PC-3 (cell line): ENCODE measurements at places on chromosomes 12 and 14. TPM values are rescaled to one million over a fixed set of nuclear protein-coding genes. Genes with fewer than 3 reads are reported as not detected.
A peak's percentile ranks its signal among the peaks of the same experiment; 100 is the strongest.

MAP1LC3B2 gene
- total RNA-seq = not detected in 2 replicates

CLECL1 gene
- not detected in 2 replicates for total RNA-seq

FAM90A1 gene
- not detected in 2 replicates for total RNA-seq

DNA sequence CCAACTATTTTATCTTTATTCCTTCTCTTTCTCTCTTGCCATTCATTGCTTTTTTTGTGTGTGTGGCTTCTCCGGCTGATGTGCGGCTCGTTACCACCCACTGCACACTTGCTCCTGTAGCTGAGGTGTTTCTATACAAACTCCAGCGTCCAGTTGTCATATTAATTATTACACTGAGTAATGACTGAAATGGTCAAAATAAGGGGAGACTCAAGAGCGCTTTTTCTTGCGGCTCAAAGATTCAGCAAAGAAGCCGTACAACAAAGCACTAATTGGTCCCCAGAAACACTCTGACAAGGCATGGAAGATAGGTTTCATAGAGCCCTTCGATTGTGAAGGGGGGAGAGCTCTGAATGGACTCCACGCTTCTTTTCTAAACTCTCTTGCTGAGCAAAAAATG, 5.6 kb upstream of the ASCL1 start:
- no peak for DNase-seq

GRCh38 chr12:32896432-32897280, at the start of gene PKP2:
Gene PKP2 (minus strand): TSS chr12:32896777. CDS start chr12:32896731, 46 bp downstream.
- peak; percentile 93 for DNase-seq

DNA sequence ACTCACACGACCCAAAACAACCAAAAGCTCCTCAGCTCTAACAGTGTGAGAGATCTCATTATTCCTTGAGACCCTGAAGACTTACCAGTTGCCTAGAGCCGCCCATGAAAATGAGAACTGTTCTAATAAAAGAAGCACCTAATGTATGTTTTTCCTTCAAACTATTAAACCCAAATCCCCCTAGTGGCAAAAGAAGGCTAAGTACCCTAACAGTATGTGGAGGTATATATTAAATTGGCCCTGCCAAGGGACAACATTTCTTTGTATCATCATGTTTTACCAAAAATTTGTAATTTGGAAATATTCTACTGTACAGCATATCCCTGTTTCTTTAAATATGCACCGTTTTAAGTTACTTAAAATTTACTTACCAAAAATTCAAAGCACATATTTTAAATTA, 38.0 kb upstream of the PPFIA2 start:
- DNase-seq = peak; percentile 36

DNA sequence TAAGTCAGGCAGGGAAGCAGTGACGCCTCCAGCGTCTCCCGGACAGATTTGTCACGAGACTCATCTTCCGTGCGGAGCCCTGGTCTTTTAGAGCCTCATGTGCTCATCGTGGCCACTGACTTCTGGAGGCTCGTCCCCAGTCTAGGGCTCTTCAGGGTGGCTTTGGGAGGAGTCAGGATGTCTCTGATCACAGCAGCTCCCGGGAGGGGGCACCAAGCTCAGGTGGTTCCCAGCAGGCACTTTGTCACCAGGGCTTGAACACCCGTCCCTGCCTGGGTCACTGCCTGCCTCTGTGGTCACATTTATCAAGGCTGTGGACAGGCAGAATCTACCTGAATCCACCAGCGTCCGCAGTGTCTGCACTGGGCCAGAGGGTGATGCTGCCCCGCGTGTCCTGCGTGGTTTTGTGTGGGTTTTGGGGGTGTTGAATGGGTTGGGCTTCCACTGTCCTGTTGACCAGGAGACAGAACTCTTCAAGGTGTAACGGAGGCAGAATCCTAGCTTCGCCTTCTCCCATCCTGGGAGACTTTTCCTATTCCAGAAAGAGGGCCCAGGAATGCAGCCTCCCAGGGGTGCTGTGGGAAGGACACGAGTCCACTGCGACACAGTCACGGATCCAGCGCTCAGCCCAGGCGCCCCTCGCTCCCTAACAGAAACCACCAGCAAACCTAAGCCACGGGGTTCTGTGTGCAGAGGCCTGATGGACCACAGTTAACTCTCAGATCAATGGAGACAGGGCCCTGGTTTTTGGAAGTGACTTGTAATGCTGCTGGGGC, 132.3 kb downstream of the ADGRD1 start:
- DNase-seq = no peak

DNA sequence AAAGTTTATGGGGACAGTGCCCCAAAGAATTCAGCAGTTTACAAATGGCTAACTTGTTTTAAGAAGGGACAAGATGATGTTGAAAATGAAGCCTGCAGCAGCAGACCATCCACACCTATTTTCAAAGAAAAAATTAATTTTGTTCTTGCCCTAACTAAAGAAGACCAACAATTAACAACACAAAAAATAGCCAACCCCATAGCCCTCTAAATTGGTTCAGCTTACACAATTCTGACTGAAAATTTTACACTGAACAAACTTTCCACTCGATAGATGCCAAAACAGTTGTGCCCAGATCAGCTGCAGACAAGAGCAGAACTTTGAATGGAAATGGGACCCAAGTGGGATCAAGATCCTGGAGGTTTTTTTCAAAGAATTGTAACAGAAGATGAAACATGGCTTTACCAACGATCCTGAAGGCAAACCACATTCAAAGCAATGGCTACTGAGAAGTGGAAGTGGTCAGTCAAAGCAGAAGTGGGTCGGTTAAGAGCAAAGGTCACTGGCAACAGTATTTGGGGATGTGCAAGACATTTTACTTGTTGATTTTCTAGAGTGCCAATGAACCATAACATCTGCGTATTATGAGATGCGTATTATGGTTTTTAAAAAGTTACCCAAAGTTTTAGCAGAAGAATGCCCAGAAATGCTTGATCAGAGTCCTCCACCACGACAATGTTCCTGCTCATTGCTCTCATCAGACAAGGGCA, 30.0 kb downstream of the SLC39A9 start:
- DNase-seq = no peak

- no peak for DNase-seq
These were observed 664.6 kb upstream of the FOXG1 start for GRCh38 chr14:28102001-28102400.

GRCh38 chr12:3202096-3202495, 124.9 kb downstream of the TSPAN9 start:
- no peak for DNase-seq

GRCh38 chr14:19878029-19878642, 3.2 kb downstream of the OR4K2 start:
- peak; percentile 67 for DNase-seq

- no peak for DNase-seq
These were observed 170.0 kb downstream of the PLCZ1 start for GRCh38 chr12:18567787-18568186.
